LNCaP clone FGC (cell line): ENCODE measurements at places on chromosomes 12 and 14.
A peak's percentile ranks its signal among the peaks of the same experiment; 100 is the strongest.

DNA sequence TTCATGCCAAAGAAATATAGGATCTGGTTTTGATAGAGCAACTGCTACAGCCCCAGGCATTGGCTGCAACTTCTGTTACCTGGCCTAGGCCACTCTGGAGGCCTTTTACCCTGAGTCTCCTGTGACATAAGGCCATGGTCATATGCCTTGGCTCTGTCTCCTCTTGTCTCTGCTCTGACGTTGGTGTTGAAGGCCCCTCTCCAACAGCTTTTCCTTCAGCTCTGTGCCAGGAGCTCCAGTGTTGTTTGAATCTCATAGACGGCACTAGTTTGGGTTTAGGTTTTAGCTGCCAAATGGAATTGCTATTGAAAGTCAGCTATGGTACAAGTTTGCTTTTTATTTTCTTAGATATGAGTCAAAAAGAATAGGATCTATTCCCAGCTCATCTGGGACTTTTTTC is 41.1 kb downstream of the TTLL5 start:
- no peak for DNase-seq

GRCh38 chr14:91383439-91383838 is 34.2 kb downstream of the CCDC88C start:
- peak; percentile 69 for DNase-seq

GRCh38 chr12:107948391-107948945 is 174.0 kb downstream of the ASCL4 start:
- DNase-seq, result no peak

DNA sequence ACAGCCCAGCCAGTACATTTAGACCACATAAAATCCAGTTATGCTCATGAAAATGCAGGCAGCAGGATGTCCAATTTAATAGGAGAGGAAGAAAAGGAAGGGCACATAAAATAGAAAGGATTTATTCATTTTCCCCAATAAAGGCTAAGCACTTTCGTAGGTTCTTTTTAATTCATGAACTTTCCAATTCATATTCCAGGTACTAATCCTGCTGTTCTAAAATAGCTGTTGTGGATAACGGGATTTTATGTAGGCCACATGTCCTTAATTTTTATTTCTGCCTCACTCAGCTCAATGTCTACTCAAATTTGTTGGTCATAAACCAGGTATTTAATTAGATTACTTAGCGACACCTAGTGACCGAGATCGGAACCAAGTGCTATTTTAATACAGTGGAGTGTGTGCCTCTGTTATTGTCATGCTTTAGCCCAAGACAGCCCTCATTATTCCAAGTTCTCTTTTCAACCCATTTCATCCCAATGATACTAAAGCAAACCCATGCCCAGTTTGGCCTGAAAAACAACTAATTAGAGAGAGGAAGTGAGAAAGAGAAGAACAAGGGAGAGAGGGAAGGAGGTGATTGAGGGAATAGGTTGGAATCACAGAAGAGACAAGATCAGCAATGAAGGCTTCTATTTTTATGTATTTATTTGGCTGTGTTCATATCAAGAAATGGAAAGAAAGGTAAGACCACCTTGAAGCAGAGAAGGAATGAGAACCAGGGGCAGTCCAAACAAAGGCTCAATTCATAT is 45.9 kb upstream of the IFNG-AS1 start:
- DNase-seq, result peak; percentile 38

- no peak for DNase-seq
Observed at GRCh38 chr12:107522692-107523477, 162.7 kb upstream of the PWP1 start.

DNA sequence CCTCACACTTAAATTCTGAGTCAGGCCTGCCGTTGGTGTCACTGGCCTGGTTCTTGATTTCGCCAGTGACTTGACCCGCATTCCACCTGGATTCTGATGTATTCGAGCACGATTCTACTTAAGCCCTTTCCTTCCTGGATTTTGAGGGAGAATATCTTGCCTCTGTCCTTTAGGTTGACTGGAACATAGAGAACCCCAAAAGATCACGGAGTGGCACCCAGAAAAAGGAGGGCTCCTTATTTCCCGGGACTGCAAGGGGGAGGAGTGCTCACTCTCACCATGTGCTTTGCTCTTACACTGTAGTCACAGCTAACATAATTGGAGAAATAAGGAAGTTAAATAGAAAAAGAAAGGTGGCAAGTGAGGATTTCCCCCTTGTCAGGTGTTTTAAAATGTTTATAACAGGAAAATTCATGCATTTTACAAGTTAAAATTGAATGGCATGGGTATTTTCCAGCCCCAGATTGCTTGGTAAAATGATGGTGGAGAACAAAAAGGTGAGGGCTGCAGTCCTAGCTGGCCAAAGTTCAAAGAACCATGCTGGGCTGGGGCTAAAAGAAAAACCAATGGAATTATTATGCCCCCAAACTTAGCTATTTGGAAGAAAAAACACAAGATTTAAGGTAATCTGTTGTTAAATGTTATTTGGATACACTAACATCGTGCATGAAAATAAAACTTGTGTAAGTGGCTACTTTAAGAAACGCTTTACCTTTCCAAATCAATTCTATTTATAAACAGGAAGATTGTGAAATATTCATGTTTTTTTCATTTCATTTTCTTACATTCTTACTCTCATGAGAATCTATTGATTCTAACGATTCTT is 8.9 kb downstream of the FOXA1 start:
- no peak for DNase-seq

GRCh38 chr12:31316891-31317290 is 9.1 kb downstream of the SINHCAF start:
- DNase-seq, result no peak

GRCh38 chr14:65237941-65238340 is 135.6 kb upstream of the MAX start:
- DNase-seq, result no peak

- DNase-seq, result no peak
Observed at GRCh38 chr14:37583358-37584210, 11.5 kb downstream of the FOXA1 start.

DNA sequence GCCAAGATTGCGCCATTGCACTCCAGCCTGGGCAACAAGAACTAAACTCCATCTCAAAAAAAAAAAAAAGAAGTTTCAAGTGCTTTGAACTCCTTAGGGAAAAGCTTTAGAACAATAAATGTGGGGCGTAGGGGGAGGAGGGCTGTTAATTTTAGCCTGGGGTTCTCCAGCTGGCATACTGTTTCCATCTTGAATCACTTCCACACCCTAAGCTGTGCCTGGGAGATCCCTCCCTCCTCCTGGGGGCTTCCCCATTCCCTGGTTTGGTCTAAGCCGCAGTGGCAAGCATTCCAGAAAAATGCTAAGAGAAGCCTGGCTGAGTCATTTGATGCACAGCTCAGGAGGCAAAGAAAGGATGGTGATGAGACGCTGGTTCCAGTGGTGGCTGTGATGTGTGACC is 2.3 kb upstream of the ZNF384 start:
- no peak for DNase-seq

DNA sequence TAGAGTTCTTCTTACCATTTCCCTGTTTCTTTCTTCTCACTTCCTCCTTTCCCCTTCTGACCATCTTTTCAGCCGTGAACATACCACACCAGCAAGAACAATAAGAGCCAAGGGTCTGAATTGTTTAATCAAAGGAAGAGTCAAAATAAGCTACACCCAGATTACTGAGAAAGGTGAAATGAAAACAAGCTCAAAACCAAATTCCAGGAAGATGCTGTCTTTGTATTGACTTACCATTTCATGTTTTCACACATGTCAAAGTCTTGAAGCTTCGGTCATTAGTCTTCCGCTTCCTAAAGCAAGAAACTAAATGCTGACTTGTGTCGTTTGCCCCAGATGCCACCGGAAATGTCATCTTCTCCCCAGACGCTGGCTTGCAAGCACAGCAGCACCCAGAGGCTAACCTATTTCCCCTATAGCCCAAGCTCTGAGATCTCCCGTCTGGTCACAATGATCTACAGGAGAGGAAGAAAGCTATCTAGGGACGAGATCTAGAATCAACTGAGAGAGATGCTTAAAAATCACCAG is 136.5 kb upstream of the AMIGO2 start:
- no peak for DNase-seq

DNA sequence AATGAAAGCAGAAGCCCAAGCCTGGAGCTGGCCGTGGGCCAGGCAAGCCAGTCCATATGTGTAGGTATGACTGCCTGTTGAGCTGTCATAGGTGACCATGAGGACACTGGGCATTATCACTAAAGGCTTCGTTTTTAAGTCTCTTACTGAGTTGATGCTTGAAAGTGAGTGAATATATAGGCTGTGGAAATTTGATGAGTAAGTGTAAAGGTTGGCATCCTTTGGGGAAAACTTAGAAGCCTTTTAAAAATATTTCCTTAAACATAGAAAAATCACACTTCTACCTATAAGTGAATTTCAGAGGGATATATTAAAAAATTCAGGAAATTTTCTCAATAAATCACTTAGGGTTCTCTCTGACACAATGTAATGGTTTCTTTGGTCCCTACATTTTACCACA is 396.5 kb downstream of the FOXG1 start:
- no peak for DNase-seq

DNA sequence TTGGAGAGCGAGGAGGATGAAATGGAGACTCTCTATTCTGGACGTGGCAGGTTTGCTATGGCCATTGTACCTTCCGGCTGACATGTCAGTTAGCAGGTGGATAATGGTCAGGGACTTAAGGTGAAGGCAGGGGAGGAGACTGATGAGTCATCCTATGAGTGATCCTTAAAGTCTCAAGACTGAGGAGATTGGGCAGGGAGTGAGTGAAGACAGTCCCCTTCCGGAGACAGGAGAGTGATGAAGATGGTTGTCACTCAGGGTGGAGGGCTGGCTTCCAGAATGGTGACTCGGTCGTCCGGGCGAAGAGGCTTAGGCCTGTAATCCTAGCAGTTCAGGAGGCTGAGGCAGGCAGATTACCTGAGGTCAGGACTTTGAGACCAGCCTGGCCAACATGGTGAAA is 49.8 kb upstream of the CCDC63 start:
- no peak for DNase-seq

DNA sequence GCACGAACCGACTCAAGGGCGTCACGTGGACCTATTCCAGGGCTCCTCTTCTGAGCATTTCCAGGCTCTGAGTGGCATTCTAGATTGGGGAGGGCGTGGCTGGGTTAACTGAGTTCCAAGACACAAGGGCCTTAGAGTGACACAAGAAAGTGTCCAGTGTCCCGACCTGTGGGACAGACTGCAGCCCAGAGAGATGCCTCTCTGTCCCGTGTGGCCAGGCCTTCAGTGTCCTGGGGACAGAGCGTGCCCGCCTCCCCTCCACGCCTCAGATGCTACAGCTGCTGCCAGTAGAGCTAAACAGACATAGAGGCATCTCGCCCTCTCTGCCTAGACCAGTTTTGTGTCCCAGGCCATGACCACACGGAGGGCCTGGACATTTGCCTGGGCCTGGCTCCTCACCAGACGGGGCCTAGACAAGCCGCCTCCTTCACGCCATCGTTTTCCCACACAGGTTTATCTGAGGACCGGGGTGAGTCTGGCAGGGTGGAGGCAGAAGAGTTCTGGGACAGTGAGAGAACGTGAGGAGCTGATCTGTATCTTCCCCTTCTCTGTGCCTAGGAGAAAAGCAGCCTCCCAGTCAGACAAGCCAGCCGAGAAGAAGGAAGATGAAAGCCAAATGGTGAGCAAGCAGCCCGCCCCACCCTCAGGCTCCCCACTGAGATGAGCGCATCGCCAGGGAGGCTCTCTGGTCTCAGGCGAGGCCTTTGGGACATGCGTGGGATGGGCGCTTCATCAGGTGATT is 27.1 kb downstream of the DEGS2 start:
- no peak for DNase-seq

DNA sequence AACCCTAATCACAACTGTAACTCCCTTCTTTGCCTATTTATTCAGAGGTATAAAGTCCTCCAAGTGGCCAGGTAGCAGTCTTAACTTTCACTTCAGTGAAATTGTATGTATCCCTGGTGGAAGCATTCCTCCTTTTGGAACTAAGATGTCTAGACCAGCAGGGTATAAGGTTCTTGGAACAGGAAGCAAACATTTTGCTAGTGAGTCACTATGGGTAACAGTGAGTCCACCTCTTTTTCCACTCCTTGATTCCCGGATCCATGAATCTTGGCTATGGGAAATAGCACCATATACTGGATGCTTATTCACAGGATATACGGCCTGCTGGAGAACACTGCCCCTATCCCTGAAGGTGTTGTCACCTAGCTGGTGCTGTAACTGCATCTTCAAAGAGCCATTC is 80.2 kb downstream of the KCNA5 start:
- no peak for DNase-seq

GRCh38 chr12:5586201-5586600 is 154.3 kb downstream of the NTF3 start:
- no peak for DNase-seq

- no peak for DNase-seq
Observed at GRCh38 chr12:115407036-115407435, 723.1 kb upstream of the TBX3 start.

DNA sequence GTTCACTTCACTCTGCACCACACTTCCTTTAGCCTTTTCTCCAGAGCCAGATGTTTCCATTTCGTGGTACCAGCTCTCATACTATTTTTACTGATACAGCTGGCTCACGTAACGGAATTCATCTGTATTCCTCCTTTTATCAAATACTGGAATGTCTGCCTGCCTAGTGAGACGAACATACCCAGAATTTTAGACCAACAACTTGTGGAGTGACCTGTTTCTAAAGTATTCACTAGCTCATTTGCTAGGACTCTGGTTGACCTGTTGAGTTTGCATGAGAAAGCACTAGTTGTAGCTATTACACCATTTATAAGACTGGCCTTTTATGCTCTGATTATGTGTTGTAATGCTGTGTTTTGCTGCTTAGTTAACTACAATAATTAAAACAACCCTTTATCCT is 22.6 kb downstream of the KCNA5 start:
- no peak for DNase-seq

GRCh38 chr14:67574156-67574555 is 25.9 kb downstream of the PIGH start:
- no peak for DNase-seq

DNA sequence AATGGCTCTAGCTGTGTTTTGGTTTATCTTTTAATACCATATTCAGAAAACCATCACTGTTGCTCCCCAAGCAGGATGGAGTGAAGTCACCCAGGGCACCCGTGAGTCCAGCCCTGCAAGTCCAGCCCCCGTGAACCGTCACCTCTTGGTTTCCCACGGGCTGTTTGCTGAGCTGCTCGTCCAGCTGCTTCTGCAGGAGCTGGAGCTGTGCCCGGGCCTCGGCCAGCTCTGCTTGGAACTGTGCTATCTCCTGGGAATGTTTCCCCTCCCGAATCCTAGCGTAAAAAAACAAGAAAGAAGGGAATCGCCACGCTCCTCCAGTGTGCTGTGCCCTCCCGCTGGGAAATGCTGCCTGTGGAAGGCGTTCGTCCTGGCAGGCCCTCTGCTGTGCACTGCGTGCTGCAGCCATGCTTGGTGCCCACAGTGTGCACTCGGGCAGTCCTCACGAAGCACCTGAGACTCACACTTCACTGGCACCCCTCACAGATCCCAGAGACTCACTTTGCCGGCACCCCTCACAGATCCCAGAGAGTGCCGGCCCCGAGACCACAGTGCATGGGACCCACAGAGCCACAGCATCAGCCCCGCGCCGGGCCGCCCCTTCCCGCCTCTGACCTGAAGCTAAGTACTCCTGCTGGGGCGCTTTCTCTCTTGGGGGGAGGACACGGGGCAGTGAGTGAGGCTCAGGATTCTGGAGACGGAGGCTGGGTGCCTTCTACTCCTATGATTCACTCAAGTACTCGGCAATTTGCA is 15.4 kb upstream of the ANKLE2 start:
- peak; percentile 93 for DNase-seq

GRCh38 chr14:79544698-79545070 is 666.6 kb downstream of the DIO2 start:
- no peak for DNase-seq

- no peak for DNase-seq
Observed at GRCh38 chr12:2686280-2686646, 108.5 kb upstream of the FKBP4 start.
